Esophagus mucosa (tissue), 1 donor: ENCODE measurements at places on chromosomes 5 and 9. TPM values are rescaled to one million over a fixed set of nuclear protein-coding genes. Genes with fewer than 3 reads are reported as not detected.

DNA sequence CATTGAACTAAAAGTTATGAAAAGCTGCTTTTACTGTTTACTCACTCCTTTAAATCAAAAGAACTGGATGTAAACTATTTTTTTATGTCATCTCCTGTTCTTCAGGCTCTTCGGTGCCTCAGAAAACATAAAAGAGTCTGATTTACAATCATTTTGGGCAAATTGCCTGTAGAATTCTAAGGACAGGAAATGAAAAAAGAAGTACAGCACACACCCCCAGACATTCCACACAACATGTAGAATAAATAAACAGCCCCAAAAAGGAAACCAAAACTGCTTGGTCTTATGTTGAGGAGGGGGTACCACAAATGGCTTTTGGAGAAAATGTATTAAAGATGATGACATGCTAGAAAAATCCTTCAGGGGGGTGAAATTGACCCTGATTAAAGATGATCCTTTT is 57.2 kb downstream of the ITGA1 start:
- ATAC-seq: no peak

DNA sequence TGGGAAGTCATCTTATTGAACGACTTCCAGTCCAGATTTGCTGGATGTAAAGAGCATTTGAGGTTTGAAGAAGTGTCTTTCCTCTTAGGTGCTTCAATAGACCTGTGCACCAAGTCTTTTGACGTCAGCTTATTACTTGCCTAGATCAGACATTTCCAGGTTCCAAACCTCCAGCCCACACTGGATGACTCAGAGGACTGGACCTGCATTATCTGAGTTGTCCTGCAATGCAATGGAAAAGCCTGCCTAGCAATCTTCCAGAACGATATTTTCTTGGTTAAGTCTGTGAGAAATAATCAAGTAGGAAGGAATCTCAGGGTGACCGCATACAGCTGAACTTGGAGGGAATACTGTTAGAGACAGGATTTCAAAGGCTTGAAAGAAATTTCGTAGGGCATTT is 147.2 kb upstream of the MOCS2 start:
- ATAC-seq: no peak

NR5A1 gene
- total RNA-seq: not detected

DNA sequence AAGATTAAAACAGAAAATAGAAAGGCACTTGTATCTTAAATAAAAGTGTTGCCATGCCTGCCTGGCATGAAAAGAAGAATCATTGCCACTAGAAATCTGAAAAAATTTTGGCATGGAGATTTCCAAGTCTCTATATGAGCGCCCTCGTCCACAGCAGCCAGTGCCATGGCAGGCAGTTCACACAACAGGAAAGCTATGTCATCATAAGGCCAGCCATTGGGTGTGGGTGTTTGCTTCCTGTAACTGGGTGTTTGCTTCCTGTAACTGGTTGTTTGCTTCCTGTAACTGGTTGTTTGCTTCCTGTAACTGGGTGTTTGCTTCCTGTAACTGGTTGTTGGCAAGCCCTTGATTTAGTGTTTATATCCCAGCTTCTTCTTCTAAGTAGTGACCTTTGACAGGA is 446.7 kb downstream of the IRX1 start:
- peak; percentile 73 for ATAC-seq

DNA sequence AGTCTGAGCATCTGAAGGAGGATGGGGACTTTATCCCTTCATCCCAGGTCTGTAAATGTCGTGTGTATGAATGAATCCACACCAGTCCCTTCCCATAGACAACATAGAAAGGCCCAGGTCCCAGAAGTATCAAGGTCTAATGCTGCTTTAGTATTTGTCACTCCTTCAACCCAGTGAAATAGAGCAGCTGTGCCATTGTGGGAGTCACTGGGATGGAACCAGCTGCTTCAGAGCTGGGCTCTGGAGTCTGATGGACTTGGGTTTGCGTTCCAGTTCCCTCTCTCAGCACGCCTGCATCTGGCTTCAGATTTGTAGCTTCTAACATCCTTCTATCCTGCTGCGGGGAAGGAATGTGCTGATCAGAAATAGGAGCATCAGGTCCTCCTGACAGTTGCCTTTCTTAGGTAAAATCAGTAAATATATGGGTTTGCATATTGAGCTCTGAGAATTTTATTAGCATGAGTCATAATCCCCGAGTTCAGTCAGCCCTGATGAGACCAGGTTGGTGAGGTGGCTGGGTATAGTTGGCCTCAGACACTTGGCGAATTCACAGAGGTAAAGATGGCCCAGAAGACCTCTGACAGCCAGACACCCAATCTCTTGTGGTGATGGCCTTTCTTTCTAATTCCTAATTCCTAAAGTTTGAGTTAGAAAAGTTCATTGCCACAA is 10.1 kb downstream of the ACO1 start:
- no peak for ATAC-seq

CCDC171 gene
- 1.4 TPM for total RNA-seq

DNA sequence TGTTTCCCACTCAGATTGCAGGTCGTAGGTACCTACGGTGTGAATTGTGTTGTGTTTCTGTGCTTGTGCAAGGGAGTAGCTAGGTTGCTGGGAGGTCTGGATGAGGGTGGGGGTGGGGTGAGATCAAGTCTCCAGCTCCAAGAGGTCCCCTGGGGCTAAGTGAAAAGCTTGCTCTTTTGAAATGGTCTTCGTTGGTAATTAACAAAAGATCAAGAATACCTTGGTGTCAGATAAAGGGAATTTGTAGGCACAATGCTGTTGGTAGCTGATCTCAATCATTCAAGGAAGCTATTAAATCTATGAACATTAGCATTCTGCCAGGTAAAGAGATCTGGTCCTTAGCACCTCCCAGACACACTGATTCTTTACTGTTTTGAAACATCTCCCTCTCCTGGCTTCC is 928 bp upstream of the PCDHGC4 start:
- no peak for ATAC-seq

- ATAC-seq: no peak
Observed at GRCh38 chr5:158485047-158485446, 614.7 kb downstream of the EBF1 start.

GABRA1 gene
- total RNA-seq: not detected

DNA sequence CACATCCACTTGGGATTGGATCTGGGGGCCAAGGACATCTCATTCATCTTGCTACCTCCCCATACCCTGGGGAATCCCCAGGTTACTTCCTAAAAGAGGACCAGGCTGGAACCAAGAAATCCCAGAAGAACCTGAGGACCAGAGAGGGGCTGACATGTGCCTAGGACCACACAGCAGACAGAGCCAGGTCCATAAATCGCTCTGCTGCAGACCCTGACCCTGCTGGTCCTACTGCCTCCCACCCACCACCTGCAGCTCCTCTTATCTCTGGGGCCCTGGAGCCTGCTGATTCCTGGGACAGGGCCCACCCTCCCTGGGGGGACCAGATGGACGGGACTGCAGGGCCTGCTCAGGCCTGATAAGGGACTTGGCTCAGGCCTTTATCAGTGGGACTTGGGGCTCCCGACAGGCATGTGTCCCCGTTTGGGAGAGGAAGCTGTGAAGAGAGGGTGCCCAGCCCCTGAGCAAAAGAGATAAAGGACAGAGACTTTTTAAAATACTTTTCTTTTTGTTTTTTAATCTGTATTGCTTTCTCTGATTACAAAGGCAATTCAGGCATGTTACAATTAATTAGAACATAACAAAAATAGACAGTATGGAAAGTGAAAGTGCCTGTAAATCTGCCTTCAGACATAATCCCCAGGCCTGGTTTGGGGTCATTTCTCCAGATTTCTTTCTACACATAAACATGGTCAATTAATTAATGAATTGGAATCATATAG is 101.3 kb upstream of the LARP1 start:
- ATAC-seq: peak; percentile 17

OR1N1 gene
- not detected for total RNA-seq

DNA sequence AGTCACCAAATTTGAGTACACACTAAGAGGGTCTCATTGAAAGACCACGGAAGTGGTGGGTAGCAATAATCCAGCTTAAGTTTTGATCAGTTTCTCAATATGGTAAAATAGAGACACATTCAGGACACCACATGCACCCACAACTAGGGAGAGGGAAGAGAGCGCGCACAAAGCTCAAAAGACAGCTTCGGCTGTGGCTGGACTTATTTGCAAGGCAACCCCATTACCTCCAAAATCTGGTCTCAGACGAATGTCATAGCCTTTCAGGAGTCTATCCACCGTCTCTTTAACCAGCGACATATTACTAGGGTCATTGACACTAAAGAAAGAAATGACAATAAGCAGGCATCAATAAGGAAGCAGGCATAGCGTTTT is 443 bp downstream of the GABRB2 start:
- ATAC-seq: no peak

GABRG2 gene
- not detected for total RNA-seq

DNA sequence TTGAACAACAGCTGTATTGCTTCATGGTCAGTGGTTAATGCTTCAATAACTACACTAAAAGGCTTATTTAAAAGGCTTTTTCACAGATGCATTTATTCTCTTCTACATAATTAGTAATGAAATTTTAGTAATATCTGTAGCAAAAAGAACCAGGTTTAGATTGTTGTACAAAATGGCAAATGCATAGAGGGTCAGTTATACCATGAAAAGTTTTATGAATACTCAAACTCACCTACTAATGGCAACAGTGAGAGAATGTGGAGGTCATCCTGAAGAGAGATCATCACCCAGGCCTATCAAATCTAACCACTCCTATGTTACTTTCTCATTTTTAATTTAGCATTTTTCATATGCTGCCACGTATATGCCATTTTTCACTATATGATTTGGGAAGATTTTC is 444.3 kb upstream of the CDH9 start:
- ATAC-seq: no peak

DNA sequence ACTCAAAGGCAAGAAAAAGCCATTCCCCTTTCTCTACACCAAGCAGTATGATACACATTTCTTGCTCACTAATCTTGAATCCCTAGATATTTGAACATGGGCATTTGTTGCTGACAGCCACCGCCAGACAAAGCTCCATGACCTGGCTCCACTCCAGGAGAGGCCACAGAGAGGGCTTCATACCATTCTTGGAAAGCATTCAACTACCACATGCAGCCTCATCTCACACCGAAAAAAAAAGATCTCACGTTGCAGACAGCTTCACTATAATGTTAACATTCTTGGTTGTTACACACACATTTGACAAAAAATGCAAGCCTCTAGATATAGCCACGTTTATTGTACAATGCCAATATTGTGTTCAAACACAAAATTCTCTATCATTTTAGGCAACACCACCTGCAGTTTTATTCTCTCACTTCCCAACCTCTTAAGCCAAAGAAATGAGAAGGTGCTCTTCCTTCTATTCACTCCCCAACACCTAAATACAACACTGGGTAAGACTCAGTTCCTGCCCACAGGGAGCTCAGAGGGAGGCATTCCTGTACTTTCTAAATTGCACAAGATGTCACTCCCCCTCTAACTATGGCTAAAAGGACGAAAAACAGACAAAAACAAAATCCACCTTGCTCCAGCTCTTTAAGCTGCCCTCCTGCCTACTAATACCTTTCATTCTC is 222.4 kb downstream of the TSSK1B start:
- ATAC-seq: no peak
